Nephron progenitor cell (in vitro differentiated cells): ENCODE measurements at places on chromosomes 5 and 9.

DNA sequence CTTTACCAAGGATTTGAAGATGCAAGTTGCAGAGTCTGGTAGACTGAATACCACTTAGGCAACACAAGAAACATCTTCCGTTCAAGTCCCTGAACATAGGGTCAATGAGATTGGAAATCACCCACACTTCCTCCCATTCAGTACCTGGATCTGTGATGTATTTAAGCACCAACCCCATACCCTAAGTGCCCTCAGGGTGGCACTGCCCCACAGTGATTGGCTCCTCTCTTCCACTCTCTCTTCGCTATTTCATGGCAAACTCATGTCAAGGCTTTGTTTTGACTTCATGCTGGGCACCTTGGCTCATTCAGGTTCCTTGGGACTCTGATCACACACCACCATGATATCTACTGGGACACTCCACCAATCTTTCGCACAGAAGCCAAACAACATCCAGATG, 53.7 kb downstream of the GGTA1 start:
- DNase-seq: no peak

GRCh38 chr9:14866200-14866749, 44.0 kb downstream of the FREM1 start:
- DNase-seq: no peak

DNA sequence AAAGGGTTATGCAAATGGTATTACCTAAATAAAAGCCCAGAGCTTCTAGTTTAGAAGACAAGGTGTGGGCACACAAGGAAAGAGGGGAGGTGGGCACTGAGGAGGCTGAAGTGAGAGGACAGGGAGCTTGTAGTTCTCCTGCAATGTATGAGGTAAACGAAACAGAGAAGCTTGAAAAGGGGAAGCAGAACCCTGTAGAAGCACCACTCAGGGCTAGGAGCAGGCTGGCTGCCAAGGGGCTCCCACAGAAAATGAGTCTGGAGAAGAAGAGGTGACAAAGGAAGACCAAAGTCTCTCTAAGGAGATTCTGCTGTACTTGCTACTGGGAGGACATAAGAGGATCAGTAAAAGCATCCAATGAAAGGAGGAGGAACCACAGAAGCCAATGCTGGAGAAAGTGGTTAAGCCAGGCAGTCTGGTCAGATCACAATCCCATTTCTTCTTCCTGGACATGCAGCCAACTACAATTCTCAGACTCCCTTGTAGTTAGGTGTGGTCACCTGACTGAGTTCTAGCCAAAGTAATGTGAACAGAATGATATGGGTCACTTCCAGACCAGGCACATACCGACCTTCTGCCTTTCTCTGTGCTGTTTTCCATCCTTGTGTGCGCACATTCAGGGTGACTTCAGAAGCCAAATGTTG, 174.5 kb upstream of the MAP3K1 start:
- no peak for DNase-seq

GRCh38 chr9:92598382-92598781, 62.6 kb upstream of the ECM2 start:
- no peak for DNase-seq

- no peak for DNase-seq
These were observed 172.6 kb upstream of the ACTBL2 start for GRCh38 chr5:57655228-57655627.

DNA sequence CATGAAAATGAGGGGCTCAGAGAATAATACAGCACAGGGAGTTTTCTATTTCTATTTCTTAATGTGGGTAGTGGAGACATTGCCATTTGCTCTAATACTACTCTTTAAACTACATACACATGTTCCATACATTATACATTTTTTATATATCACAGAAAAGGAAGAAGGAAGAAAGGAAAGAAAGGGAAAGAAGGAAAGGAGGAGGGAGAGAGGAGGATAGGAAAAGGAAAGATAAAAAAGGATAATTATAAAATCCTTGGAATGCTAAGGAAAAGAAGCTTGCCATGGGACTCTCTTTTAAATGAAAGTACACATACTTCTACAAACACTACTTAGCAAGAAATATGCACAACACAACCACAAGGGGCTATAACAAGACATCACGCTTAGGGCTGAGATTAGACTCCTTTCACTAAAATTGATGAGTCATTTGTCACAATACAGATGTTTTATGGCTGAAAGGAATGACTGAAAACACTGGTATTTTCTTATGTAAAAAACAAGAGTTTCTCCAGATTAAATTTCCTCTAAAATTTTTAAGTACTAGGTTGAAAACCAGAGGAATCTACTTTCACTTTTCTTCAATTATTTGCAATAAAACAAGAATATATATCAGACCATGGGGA, 219.8 kb downstream of the ARL15 start:
- no peak for DNase-seq

DNA sequence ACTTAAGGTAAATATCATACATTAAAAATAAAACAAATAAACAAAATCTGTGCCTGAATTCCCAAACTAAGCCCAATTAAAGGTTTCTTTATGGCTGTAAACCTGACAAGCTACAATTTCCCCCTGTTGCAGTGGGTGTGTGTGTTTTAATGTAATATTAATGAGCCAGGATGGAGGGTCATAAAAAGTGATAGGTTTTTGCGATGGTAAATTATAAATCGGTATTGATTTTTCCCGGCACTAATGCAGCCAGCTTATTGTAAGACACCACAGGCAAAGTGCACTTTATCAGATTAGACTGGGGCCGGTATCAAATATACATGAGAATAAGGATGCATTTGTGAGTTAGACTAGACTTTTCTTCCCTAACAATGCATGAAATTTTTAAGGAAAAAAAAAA, 120.4 kb downstream of the EBF1 start:
- no peak for DNase-seq

- no peak for DNase-seq
These were observed 73.9 kb upstream of the WWC1 start for GRCh38 chr5:168217497-168217896.

- DNase-seq: no peak
These were observed 96.8 kb upstream of the GNA14 start for GRCh38 chr9:77744841-77745430.

DNA sequence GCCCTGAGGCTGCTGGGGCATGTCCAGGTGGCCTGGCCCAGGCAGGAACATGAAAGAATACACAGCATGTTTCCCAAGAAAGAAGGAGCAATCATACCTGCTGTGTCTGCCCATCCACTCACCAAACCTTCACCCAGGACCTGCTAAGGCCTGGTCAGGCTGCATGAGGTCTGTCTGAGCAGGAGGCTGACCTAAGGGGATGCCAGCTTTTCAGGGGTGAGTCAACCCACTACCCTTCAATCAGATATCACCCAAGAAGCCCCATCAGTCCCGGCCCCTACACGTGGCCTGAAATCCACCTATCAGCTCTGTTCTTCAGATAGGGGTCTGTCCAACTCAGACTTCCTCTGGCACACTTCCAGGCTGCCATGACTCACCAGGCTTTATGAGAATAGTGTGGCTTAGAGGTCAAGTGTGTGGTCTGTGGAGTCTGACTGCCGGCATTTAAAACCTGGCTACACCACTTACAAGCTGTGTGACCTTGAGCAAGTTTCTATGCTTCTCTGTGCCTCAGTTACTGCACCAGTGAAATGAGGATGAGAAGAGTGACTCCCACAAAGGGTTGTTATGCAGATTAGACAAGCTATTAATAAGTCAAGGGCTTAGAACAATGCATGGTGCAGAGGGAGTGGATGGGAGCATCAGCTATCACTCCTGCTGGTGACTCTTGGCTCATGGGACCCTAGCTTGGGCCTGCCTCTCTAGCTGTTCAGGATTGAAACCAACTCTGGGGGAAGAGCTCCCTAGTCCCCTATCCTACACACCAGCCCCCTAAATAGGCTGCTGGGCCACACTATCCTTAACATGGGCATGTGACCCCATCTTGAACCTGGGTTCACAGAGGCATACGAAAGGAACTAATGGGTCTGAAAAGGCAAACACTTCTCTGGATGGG, 130.3 kb downstream of the PAX5 start:
- DNase-seq: no peak

DNA sequence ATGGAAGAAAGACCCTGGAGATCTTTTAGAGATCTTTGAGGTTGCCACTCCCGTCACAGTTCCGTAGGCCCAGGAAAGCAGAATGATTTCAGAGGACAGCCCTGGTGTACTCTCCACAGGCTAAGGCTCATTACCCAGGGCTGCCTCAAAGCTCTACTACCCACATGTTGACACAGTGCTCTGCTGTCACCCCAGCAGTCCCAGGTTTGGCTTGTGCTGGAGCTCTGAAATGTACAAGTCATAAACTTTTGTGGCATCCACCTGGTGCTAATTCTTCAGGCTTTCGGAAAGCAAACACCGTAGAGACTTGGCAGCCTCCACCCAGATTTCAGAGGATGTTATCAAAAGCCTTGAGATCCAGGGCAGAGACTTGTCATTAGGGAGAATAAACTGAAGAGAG, 136.5 kb downstream of the MTRR start:
- DNase-seq: no peak

GRCh38 chr9:87093777-87094176, 146.5 kb upstream of the GAS1 start:
- no peak for DNase-seq

DNA sequence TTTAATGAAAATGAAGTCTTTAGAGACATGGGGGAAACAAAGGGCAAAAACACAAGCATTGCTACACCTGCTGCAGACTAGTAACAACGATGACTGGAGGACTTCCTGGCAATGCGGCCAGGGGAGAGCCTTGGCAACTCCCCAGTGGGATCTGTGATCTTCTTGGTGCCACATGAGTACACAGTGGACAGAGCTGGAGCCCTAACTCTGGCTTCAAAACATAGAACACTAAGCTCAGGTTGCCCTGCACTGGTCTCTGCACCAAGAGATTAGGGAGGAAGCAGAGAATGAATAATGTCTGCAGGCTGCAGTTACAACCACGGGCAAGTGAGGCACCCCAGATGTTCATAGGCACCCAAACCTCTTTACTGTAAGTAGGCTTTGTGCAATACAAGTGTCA, 91.1 kb downstream of the MRPS27 start:
- DNase-seq: no peak

DNA sequence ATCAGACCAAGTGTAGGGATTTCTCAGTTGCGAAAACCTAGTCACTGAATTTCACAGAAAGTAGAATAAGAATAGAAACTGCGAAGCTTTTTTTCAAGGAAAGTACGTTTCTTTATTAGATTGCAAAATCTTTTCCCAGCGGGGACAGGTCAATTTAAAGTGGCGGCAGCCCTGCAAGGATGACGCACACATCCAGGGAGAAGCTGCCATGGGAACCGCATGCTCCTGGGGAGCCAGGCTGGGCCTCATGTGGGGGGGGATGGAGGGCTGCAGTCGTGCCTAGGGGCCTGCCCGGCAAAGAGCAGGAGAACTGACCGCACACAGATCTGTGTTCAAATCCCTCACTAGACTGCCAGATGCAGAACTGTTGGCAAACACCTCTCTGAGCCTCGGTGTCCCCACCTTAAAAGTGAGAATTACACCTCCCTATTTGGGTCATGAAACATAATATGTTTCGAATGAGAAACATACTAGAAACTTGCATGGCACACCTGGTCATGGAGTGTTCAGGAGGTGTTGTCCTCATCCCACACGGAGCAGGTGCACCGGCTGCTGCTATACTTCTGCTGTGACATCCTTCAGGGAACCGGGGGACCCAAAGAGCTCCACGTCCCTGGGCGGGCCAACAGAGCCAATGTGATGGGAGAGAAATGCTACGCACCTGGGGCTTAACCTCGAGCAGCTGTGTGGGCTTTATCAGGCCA, 127.8 kb upstream of the PHYKPL start:
- DNase-seq: no peak

GRCh38 chr9:137825324-137825989, 52.1 kb upstream of the CACNA1B start:
- DNase-seq: no peak
